NCI-H2029 (cell line): ENCODE measurements at places on chromosomes 2 and 18.
A peak's percentile ranks its signal among the peaks of the same experiment; 100 is the strongest.

DNA sequence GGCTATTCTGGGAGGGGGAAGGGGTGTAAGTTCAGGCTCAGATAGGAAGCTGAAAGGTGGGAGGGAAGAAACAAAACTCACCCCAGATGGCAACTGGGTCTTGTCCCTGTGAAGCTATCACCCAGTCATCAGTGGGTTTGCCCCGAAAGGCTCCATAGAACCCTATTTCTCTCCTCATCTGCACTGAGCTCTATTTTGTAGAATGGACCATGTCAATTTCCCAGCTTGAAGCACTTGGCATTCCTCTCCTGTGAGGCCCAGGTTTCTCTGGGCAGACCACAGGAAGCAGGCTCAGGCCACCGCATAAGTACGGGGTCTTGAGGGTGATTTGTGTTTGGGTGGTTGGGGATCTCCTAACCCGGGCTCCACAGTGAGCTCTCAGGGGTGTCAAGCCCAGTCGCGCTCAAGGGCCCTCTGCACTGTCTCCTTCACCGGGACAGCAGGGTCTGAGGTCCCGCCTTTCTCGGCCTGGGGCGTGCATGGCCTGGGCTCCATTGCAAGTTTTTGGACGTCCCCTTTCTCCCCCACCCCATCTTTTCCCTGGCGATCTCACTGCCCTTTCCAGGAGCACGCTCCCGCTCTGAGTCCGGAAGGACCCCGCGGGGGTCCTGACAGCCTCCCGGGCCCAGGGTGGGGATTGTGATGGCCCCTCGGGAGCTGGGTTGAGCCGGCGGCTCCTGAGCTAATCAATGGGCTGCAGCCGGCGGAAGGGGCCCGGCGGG is 27.3 kb upstream of the NOTO start:
- no peak for DNase-seq

DNA sequence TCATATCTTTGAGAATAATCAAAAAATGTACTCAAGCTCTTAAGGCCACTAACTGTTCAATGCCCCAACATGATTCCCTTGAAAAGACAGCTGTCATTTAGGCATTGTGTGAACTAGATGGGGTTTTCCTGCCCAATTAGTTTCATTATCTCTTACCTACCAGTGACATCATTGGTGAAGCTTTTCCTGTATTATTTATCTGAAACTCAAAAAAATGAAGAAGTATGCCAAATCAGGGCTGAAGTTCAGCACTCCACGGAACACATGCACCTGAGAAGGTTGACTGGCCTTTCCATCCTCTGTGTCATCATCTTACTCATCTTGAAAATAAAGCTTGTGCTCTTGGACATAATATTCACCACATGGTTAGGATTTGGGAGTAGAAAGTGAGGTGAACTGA is 126.4 kb downstream of the TXNL1 start:
- DNase-seq: no peak

DNA sequence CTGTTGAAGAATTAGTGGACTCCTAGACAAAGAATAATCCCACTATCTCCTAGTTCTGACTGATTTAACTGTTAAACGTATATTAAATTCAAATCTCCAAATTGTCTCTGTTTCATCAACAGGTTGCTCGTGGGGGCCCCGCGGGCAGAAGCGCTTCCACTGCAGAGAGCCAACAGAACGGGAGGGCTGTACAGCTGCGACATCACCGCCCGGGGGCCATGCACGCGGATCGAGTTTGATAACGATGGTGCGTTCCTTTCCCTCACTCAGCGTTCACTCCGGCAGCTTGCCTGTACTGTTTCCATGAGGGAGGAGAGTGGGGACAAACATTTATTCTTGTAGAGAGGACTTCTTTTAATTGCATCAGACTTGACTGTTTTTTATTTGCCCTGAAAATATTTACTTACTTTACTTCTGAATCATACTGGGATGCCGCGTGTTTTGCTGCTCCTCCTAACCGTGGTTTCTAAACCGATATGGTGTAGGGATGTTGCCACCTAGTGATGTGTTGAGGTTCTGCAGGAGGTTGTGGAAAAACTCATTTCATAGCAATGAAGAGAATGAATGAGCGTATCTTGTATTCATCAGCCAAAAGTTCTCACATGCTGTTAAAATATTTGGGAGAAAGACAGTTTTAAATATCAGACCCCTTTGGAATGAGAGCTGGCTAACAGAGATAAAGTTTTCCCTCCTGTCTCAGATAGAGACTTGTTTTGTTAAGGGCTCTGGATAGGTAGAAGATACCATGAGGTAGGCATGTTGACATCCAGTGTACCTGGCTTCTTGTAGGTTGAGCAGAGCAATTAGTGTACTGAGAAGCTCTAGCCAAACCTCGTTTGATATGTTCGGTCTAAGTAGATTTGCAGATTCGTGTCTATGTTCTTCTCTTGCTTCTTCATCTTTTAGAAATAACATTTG is 38.3 kb downstream of the ITGA6 start:
- DNase-seq: peak; percentile 48

DNA sequence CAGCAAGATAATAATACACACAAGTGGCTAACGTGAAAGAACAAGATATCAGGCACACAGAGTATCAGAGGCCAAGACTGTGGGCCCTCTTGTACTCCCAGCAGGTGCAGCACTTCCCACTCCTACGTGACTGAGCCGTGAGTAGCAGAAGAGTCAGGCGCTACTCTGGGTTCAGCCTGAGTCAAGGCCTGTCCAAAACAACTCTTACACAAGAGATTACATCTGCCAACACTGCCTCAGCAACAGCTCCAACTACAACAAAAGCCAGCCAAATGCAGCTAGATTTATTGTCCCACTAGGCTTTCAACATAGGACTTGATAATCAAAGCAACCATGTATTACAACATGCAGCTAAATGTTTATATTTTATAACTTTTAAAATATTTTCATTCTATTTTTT is 56.2 kb downstream of the ITSN2 start:
- DNase-seq: peak; percentile 2

DNA sequence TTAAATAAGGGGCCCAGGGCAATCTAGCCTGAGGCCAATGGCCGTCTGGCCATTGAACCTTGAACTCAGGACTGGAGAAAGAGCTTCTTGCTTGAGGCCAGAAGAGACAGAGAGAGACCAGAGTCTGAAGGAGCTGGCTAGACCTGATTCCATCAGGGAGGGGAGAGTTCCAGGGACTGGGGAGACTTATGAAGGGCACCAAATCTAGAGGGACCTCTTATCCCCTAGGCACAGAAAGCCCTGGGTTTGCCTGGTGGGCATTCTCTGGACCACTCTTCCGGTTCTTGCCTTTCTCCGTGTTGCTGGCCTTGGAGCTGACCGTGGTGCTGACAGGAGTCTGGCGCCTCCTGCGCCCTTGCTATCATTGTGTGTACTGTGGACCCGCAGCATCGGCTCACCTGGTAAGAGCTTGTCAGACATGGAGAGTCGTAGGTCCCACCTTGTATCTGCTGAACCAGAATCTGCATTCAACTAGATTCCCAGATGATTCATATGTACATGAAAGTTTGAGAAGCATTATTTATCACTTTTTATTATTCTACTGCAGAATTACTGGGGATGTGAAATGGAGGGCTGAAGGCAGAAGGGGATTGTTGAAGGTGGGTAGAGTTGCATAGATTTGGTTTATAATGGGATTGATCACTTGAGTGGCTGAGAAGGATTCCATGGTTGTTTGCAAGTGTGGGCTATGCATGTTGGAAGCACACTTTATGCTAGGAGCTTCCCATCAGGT is 4.3 kb upstream of the TRPM8 start:
- no peak for DNase-seq

- no peak for DNase-seq
Observed at GRCh38 chr18:38611036-38611964, 1045.7 kb upstream of the CELF4 start.

GRCh38 chr2:48069769-48070168 is 163.5 kb upstream of the FBXO11 start:
- no peak for DNase-seq

DNA sequence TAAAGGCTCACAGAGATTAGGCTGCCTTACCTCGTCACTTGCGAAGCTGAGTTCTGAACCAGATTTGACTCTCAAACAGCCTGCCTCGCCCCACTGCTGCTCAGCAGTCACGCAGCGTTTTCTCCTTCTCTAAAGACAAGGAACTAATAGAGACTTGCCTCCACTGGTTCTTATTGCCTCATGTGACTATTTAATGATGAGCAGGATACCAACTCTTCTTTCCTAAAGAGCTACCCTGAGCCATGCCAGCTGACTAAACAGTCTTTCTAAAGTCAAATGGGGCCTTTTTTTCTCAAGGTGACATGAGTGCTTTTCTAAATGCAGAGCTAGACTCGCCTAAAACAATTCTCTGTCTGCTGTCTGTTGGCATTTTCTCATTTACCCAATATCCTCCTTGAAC is 147.5 kb downstream of the NCKAP5 start:
- no peak for DNase-seq

- DNase-seq: no peak
Observed at GRCh38 chr2:144256996-144257707, 262.8 kb downstream of the ZEB2 start.

GRCh38 chr2:52537588-52537987 is 1230.0 kb upstream of the CHAC2 start:
- DNase-seq: no peak

- no peak for DNase-seq
Observed at GRCh38 chr2:120949957-120950590, 214.4 kb downstream of the GLI2 start.

DNA sequence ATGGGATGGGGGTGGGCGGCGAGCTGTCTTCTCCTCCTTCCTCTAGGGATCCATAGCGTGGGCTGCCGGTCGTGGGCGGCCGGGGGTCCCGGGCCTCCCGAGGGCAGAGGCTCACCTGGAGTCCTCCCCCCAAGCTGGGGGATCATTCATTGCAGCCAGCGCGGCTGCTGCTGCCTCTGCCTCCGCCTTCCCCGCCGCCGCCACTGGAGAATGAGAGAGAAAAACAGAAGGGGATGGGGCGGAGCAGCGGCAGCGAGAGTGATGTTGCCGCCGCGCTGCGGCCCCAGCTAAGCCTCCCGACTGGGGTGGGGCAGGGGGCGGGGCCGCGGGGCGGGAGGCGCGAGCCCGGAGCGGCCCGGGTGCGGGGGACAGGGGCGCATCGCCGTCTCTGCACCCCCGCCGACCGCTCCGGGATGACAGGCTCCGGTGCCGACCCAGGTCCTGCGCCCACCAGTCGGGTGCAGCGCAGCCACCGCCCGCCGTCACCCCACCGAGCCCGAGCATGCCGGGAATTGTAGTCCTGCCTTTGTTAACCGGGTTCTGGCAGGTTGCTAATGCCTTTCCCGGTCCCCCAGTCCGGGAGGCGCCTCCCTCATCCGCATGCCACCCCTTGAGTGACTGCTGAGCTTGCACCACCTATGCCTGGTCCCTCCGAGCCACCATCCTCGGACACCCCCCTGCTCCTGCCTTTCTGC is at the start of gene KIF3C:
KIF3C (minus strand) TSS at position 225 of the 695 bp plus-strand sequence. CDS start 580 bp downstream, outside the sequence.
- DNase-seq: peak; percentile 44

DNA sequence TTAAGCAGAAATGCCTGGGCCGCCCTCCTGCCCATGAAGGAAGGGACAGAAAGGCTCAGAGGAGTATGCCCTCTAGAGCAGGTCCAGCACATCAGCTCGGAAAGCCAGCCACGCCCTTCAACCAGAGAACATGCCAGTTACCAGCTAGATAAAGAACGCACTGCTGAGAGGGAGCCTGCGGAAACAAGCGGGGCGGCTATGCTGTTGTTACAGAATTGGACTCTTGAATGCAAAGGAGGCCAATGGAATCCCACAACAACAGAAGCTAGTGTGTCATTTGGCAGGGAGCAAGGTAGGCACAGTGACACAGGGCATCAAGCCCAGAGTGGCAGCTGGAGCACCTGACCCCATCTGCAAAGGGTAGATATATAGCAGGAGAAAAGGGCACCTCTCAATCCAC is 242.9 kb upstream of the ID2 start:
- DNase-seq: peak; percentile 83

DNA sequence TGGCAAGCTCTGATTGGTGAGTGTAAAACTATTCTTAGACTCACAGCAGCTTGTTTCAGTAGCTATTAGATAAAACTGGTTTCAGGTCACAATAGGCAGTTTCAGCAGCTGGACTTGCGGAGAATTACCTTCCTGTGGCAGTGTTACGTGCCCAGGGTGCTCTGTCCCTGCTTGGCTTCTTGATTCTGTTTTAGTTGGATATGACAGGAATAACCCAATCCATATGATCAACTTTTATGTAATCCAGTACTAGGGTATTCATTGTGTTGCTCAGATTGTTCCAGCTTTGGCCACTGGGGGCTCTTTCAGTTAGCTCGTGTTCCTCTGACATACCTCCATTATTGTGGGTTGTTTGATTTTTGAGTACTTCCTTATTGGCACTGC is 43.1 kb downstream of the INPP4A start:
- DNase-seq: peak; percentile 44

DNA sequence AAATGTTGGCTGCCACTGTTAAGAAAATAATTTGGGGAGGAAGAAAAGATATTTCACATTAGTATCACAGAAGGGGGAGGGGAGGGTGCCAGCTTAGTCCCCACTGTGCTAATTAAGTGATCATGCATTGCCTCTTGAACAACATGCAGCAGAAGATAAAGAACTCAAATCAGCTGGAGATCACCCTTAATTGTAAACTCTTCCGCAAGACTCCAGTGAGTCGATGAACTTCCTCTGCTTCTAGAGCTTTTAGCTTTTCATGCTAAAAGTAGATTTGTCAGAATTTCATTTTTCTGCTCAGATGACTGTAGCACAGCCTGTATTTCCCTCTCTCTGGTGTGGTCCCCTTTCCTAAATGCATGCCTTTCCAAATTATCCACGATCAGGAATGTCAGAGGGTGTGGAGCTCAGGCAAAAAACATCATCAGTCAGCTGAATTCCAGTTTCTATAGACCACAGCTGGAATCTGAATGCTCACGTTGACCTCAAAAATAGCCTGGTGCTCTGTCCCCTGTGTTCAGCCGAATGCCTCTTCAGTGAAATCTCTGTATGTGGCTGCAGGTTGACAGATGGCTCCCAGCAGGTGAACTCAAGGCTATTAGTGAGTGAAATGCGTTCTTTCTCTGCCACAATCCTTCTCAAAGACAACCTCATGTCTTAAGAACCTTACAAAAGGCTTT is 156.8 kb upstream of the UNC80 start:
- DNase-seq: no peak

DNA sequence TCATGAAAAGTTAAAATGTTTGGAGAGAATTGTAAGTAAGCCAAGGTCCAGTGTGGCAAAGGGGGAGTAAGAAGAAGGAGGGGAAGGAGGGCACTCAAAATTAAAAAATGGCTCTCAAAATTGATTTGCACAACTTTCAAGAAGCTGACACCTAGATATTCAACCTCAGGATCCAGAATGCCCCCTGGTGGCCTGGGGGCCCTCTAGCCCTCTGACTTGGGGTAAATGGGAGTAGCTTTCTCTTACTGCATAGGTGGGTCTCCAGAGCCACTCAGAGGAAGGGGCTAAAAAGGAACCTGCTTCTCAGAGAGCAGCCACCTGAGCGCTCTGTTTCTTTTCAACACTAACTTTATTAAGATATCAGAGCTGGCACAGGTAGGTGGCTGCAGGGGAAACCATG is 968.5 kb downstream of the BCL11A start:
- peak; percentile 3 for DNase-seq

DNA sequence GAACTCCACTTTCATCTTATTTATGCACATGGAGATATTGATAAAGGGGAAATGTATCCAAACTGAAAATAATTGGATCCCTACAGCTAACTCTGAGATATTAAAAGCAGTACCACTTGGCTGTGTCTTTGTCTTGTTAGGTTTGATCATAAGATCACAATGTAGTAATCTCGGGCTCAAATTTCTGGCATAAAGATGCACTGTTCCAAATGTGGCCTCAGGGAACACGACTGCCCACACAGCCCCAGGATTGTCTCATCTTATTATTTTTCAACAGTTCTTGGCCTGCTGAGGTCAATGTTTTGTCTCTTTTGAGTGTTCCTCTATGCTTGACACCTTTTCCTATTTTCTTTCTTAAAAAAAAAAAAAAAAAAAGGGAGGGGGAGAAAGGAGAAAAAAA is 114.1 kb downstream of the GBX2 start:
- no peak for DNase-seq

GRCh38 chr18:80182855-80183254 is 64.5 kb downstream of the PARD6G start:
- no peak for DNase-seq
